ENCODE measurements at places on chromosomes 3 and 15.

DNA sequence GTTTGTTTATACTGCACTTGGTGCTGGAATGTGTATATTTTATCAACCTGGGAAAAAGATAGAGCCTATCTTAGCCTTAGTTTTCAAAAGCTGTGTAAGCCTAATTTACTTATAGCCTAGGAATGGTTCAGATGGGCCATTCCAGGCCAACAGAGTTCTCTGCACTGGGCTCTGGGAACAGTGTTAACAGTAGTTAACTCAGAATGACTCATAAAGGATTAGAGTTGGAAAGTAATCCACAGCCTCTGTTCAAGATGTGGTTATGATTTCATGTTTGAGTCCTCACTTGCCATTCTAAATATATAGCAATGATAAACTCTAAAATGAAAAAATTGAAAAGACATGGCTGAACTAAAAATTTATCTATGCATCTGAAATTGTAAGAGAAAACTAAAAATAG is 22.6 kb upstream of the PEX5L start:
- DNase-seq = no peak

- DNase-seq = no peak
These were observed 25.0 kb downstream of the CTNNB1 start for GRCh38 chr3:41224120-41224806.

DNA sequence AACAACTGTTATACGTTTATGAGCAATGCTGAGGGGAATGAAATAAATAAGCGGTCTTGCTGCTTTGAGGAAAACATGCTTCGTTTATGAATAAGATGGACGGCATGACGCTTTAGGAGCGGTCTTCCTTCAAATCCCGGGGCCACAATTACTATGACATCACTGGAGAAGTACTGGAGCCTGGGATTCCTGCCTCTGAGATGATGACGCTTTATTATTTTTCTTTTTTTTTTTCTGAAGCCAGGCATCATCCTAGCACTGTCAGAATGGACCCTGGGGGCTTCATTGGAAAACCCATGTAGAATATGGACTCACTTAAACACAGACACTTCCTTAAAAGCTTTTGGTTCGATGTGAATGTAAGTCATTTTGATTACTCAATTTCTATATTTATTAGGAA is 52.5 kb upstream of the FOXP1 start:
- DNase-seq = no peak

DNA sequence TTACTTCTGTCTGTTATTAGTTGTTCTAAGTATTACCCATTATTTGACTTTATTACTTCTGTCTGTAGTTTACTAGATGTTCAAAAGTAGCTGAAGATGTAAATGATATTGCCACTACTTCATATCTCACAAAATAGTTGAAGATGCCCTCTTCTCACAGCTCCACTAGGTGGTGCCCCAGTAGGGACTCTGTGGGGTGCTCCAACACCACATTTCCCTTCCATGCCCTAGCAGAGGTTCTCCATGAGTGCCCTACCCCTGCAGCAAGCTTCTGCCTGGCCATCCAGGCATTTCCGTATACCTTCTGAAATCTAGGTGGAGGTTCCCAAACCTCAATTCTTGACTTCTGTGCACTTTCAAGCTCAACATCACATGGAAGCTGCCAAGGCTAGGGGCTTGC is 80.8 kb downstream of the KCNH8 start:
- no peak for DNase-seq

GRCh38 chr3:195129644-195130492 is 141.1 kb downstream of the XXYLT1 start:
- no peak for DNase-seq

DNA sequence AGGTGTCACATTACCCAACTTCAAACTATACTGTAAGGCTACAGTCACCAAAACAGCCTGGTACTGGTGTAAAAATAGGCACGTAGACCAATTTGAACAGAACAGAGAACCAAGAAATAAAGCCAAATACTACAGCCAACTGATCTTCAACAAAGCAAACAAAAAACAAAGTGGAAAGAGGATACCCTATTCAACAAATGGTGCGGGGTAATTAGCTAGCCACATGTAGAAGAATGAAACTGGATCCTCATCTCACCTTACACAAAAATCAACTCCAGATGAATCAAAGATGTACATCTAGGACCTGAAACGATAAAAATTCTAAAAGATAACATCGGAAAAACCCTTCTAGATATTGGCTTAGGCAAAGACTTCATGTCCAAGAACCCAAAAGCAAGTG is 13.1 kb downstream of the PEAK1 start:
- DNase-seq = no peak

DNA sequence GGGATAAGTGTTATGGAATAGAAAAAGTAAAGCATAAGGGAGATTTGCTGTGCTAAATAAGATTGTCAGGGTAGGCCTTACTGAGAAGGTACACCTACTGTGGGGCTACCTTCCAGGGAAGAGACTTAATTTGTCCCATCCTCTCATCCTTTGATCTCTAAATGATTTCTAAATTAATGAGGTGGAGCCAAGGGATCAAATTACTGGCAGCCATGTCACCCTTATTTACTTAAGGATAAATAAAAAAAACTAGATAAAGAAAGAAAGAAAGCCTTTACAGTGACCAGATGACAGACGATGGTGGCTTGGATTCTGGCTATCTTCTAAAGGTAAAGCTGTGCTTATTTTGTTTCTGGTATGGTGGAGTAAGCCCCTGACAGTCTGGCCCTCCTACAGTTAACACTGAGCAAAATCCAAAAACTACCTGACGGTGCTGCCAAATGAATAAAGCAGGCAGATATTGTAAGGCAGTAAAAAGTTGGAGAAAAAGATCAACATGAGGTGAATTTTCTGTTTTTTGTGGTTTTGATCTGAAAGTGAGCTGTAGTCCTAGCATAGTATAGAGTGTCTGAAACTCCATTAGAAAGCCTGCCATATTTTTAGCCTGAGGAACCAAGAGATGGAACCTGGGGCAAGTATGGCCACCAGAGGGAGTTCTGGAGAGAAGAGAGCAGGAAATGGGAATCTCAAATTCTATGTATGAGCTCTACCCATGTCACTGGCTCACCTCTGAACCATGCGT is 285.1 kb upstream of the MANF start:
- DNase-seq = peak; percentile 11

DNA sequence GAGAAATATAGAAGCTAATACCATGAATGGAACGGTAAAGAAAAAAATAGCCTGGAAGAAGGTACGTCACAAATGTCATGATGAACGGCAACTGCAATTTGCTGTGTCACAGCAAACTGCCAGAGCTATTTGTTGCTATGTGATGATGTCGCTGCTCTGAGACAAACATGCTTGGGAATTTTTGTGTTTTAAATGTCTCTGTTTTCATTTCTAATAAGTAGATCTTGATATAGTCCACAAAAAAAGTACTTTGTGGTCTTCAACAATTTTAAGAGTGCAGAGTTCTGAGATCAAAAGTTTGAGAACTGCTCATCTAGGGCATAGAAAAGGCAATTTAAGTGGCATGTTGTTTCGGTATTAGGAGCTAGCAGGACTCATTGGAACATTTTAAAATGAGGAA is 4.3 kb upstream of the NR1D2 start:
- no peak for DNase-seq

DNA sequence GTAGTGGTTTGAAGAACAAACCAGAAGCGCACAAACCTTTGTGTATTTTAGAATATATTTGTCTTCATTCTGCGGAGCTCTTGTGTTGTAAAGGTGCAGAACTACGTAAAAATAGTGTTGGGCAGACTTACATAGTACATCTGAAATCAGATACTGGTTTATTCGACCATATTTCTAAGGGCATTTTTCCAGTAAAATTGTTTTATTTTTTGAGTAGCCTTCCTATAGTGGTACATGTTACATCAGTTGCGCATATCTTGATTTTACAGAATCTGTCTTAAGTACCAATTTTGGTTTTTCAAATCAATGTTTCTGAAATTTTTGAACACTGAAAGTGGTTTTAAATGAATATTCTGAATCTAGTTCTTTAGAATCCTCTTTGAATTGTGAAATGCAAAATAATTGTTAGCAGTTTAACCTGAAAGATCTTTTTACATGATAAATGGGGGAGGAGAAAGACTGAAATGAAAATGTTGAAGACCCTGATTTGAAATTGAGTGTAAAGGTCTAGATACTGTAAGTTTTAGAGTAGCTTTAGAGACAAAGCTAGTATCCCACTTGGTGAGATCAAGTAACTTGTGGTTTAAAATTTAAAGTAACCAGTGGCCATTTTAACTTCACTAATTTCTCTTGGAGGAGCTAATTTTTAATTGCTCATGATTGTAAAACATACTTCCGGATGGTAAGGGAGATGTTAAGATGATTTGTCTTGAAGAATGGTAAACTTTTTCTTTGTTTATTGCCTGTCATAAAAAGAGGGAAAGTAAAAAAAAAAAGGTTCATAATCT is 15.5 kb upstream of the CHD2 start:
- DNase-seq = no peak

DNA sequence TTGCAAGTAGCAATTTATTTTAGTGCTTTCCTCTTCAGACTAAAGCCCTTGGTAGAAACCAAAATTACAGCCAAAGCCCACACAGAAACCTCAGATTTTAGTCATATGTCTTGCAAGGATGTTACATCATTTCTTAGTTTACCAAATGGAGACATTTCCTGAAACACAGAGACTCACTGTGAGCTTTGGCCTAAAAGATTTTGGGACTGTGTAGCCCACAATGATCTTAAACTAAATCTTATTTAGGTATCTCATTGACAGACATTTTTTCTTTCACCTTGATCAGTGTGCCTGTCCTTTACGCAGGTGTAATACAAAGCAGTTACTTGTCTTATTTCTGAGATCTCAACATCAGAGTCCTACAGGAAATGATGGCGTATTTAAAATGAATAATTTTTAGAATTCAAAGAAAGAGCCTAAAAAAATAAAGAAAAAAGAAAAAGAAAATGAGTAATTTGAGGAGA is 27.8 kb upstream of the AP4E1 start:
- no peak for DNase-seq

DNA sequence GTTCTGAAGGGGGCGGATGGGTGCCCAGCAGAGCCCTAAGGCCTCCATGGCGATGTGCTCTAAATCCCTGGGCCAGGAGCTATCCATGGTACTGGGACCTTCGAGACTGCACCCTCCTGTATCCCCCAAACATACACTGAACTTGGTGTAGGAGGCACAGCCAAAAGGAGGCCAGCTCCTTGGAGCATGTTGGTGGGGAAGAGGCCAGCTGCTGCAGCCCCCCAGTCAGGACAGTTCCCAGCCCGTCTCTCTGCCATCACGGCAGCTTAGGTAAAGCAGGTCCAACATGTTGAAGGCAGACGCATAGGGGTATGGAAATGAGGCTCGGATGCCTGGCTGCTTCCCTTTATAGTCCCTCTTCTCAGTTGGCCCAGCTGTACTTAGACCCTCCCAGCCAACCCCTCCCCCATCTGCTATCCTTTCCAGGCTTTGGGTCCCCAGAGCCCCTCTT is 1.8 kb downstream of the CAMKV start:
- DNase-seq = no peak

DNA sequence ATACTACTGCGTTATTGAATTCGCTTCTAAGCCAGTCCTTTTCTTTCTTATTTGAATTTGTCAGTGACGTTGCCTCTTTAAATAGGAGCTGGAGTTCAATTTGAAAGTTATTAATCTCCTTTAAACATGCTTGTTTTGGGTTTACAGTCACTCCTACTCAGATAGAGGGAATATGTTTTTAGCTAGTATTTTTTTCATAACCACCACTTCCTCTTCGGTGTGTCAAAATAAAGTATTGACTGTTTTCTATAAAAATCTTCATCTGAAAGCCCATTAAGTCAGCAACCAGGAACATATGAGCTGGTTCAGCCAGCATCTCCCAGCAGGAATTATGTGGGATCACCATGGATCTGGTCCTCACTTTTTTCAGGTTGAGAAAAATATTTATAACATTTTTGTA is 772.9 kb downstream of the DIPK2A start:
- no peak for DNase-seq

DNA sequence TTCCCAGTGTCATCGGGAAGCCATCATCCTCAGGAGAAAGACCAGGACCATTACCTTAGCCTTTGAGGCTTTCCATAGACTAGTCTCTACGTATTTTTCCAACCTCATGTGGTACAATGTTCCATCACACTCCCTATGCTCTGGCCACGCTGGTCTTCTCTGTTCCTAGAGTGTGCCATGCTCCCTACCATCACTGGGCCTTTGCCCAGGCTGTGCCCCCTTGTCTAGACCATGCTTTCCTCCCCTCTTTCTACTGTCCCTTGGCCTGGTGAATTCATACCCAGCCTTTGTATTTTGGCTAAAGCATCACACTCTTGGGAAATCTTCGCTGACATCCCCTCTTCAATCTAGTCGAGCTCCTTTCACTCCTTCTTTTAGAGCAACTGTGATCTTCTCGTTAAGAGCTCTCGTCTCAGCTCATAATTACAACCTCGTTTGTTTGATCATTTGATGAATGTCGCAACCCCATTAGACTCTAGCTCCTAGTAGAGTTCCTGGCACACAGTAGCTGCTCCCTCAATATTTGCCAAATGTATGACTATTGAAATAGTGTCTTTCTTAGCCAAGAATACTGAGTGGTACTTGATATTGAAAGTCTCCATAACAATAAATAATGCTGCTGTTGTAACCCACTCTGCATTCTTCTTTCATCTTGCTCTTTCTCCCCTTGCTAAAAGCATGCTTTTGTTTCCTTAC is 100.2 kb upstream of the FAM3D start:
- no peak for DNase-seq

- no peak for DNase-seq
These were observed 69.9 kb downstream of the RYK start for GRCh38 chr3:134180761-134181160.

DNA sequence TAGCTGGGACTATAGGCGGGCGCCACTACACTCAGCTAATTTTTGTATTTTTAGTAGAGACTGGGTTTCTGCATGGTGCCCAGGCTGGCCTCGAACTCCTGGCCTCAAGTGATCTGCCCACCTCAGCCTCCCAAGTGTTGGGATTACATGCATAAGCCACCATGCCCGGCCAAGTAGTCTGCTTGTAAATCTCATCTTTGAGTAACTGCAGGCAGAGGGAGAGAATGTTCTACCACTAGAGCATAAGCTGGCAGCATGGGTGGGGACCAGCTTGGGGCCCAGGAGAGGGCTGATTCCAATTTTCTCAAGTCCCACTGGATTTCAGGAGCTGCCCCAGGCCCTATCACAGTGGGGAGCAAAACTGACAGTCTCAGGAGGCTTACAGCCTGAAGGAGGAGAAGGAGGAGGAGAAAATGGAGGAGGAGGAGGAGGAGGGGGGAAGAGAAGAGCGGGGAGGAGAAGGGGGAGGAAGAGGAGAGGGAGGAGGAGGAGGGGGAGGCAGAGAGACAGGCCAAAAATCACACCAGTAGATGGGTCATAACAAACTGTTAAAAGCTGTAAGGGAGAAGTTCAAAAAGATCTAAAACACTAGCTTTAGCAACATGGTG is 229.1 kb upstream of the IGF1R start:
- no peak for DNase-seq

- DNase-seq = no peak
These were observed 81.7 kb upstream of the NMNAT3 start for GRCh38 chr3:139759470-139759869.

GRCh38 chr3:141454906-141455602 is 31.8 kb upstream of the RASA2 start:
- peak; percentile 31 for DNase-seq

DNA sequence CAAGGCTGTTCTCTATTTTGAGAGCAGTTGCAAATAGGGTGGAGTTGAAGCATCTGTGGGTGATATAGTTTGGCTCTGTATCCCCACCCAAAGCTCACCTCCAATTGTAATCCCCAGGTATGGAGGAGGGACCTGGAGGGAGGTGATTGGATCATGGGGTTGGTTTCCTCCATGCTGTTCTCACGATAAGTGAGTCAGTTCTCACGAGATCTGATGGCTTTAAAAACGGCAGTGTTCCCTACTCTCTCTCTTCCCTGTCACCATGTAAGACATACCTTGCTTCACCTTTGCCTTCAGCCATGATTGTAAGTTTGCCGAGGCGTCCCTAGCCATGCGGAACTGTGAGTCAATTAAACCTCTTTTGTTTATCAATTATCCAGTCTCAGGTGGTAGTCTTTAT is 21.0 kb downstream of the CHST2 start:
- DNase-seq = no peak
